MCF 10A (cell line): ENCODE measurements at places on chromosomes 3 and 15. TPM values are rescaled to one million over a fixed set of nuclear protein-coding genes. Genes with fewer than 3 reads are reported as not detected.

Gene CPB1
- total RNA-seq: not detected in 2 replicates

Gene CYP19A1
- 1.1 TPM in 1 of 2 replicates, not detected in the other for total RNA-seq

Gene HMCES
- total RNA-seq: 29.4 and 42.8 TPM in 2 replicates

DNA sequence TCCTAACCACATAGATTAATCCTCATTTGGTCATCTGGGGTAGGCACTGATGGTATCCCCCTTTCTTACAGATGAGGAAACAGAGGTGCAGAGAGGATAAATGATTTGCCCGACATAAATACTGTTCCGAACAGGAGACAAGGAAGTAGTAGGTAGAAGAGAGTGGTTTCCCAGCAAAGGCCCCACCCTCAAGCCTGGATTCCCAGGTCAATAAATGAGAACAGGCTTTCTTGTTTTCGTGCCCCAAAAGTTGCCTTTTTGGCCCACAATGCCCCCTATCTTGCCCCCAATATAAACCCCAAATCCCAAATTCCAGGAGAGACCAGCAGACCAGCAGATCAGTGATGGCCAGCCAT, 125.5 kb upstream of the PRR20G start:
- no peaks in the 10 kb centered on the region for H3K36me3 ChIP-seq
- H3K27me3 ChIP-seq: peaks cover 37% of the 10 kb centered on the region
- H3K27ac ChIP-seq: no peak overlapping the region
- no peak overlapping the region for H3K4me3 ChIP-seq
- no peaks in the 10 kb centered on the region for H3K4me1 ChIP-seq

GRCh38 chr15:84992157-84992944, 10.7 kb downstream of the PDE8A start:
- H3K4me1 ChIP-seq: peaks cover 17% of the 10 kb centered on the region
- no peak overlapping the region for H3K4me3 ChIP-seq
- H3K27me3 ChIP-seq: no peaks in the 10 kb centered on the region
- peak overlapping the region; percentile 26 for H3K27ac ChIP-seq

- peak overlapping the region; percentile 37 for H3K27ac ChIP-seq
- peaks cover 21% of the 10 kb centered on the region for H3K4me1 ChIP-seq
- peak; percentile 64 for DNase-seq
- no peaks in the 10 kb centered on the region for H3K27me3 ChIP-seq
- H3K36me3 ChIP-seq: no peaks in the 10 kb centered on the region
These were observed 111.0 kb downstream of the RFTN1 start for GRCh38 chr3:16402451-16402850.

DNA sequence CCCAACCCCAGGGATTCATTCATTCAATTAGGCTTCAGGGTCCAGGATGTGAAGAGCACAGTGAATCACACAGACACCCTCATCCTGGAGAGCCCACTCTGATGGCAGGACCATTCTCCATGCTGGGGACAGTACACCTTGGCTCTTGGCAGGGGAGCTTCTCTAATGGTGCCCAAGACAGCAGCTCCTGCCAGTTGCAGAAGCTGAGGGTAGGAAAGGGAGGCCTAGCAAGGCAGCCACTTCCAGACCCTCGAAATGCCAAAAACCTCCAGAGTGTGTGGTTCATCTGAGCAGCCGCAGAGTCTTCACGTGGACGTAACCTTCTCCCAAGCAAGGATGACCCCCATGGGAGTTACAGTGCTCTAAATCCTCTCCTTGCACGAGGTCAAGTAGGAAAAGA, 186.2 kb downstream of the XXYLT1 start:
- DNase-seq: no peak
- no peaks in the 10 kb centered on the region for H3K4me1 ChIP-seq
- no peaks in the 10 kb centered on the region for H3K36me3 ChIP-seq
- H3K4me3 ChIP-seq: no peak overlapping the region
- H3K27ac ChIP-seq: no peak overlapping the region

- no peak overlapping the region for H3K4me3 ChIP-seq
- H3K27ac ChIP-seq: no peak overlapping the region
- H3K4me1 ChIP-seq: no peaks in the 10 kb centered on the region
- H3K36me3 ChIP-seq: no peaks in the 10 kb centered on the region
These were observed 307.3 kb downstream of the SV2B start for GRCh38 chr15:91407269-91407889.
